A549 treated with CORT108297 at 1 μM for 4 hours (cell line): ENCODE measurements at places on chromosomes 1 and 21. TPM values are rescaled to one million over a fixed set of nuclear protein-coding genes. Genes with fewer than 3 reads are reported as not detected.

Gene TBX15
- 0.02 to 0.06 TPM (median 0.05 TPM) in 3 of 5 replicates, not detected in the others for total RNA-seq

Gene KRTAP19-1
- not detected in 5 replicates for total RNA-seq

Gene UTS2
- not detected in 5 replicates for total RNA-seq

Gene CYP4A22
- total RNA-seq: not detected in 5 replicates

Gene LCE2D
- total RNA-seq: not detected in 5 replicates

Gene C4BPA
- 0.37 to 1.0 TPM (median 0.72 TPM) in 5 replicates for total RNA-seq

Gene OR2W3
- not detected in 5 replicates for total RNA-seq

Gene DMAP1
- 19.7 to 21.7 TPM (median 20.4 TPM) in 5 replicates for total RNA-seq

Gene TMEM69
- total RNA-seq: 16.8 to 21.0 TPM (median 20.8 TPM) in 5 replicates

Gene LCA5L
- total RNA-seq: 1.3 to 1.6 TPM (median 1.5 TPM) in 5 replicates

Gene CAPN8
- total RNA-seq: 0.57 to 0.88 TPM (median 0.74 TPM) in 5 replicates

Gene TGFB2
- 16.6 to 25.7 TPM (median 19.4 TPM) in 5 replicates for total RNA-seq

Gene S100B
- not detected in 5 replicates for total RNA-seq

Gene FRRS1
- 1.8 to 2.2 TPM (median 1.8 TPM) in 5 replicates for total RNA-seq
